ENCODE measurements at places on chromosomes 13 and 19.

DNA sequence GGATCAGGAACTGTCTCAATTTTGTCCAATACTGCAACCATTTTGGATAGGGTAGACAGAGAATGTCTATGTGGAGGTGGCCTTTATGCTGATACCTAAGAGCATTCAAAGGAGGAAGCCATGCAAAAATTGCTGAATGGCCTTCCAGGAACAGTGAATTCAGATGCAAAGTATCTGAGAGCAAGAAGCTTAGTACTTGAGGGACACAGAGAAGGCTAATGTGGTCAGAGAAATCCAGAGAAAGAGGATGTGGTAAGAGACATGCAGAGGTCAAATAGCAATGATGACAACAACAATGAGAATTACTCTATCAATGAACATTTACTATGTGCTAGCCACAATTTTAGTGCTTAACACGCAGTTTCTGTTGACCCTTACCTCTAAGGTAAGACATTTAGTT is 785.6 kb upstream of the KLHL1 start:
- DNase-seq: no peak

GRCh38 chr13:45303026-45303425 is 38.0 kb downstream of the TPT1 start:
- no peak for DNase-seq

GRCh38 chr19:19040417-19040816 is 7.0 kb downstream of the ARMC6 start:
- no peak for DNase-seq

DNA sequence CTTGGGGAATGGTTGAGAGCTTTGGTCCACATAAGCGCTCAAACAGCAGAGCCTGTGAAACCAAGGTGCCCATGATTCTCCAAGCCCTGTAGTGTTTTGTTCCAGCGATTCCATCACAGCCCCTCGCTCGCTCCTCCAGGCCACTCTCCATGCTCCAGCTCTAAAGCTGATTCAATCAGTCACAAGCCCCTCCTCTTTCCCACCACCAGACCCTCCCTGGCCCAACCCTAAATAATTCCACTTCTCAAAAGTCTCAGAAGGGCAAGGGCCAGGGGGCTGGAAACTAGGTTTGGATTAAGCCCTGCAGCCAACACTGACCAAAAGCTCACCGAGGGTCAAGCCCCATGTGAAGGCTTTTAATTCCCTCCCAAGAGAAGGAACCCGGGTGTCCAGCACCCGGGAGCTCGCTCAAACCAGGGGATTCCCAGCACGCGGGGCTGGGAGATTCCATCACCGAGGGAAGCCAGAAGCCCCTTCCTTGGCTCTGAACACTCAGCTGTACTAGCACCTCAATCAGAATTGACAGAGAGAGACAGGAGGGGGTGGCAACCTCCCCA is 1.5 kb downstream of the ZNF296 start:
- no peak for DNase-seq

DNA sequence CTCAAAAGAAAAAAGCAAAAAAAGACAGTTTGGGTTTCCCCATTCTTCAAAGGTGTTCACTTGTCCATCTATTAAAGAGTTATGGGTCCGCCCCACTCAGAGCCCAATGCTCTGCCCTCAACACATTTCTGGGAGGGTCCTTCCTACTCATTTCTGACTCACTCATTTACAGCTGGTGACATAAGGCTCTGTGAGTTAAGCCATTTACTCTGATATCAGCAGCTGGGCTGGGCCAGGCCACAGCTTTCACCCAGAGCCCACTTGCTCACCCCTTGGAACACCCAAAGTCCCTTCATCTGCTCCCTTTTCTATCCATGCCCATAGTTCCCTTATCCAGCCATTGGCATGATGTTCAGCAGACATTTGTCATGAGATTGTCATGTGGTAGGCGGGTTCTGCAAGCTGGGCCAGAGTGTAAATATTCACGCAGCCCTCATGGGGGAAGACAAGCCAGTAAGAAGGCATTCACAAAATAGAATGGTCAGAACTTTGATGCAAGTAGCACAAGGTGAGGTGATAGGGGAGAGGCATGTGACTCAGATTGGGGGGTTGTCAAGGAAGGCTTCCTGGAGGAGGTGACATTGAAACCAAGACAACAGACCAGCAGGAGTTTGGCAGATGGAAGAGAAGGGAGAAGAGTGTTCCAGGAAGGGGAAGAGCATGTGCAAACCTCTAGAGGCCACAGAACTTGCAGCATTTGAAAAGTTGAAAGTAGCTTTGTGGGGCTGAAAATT is 5.9 kb downstream of the MAST1 start:
- DNase-seq: no peak

GRCh38 chr19:35273686-35274259 is 5.0 kb downstream of the USF2 start:
- DNase-seq: no peak

DNA sequence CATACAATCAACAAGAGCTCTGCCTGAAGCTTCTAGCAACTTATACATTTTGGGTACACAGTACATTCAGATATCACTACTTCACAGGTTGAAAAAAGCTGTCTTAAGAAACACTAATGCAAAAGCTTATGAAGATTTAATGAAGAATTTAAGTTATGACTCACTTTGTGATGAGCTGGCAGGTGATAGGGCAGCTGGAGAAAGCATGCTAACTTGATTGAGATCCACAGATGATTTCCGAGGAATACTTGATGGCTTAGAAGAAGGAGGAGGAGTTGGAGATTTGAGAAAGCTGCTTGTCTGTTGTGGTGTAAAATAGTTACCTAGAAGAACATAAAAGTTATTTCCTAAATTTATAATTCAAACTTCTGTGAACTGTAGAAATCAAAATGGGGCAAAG is 23.3 kb downstream of the EXOSC8 start:
- no peak for DNase-seq

DNA sequence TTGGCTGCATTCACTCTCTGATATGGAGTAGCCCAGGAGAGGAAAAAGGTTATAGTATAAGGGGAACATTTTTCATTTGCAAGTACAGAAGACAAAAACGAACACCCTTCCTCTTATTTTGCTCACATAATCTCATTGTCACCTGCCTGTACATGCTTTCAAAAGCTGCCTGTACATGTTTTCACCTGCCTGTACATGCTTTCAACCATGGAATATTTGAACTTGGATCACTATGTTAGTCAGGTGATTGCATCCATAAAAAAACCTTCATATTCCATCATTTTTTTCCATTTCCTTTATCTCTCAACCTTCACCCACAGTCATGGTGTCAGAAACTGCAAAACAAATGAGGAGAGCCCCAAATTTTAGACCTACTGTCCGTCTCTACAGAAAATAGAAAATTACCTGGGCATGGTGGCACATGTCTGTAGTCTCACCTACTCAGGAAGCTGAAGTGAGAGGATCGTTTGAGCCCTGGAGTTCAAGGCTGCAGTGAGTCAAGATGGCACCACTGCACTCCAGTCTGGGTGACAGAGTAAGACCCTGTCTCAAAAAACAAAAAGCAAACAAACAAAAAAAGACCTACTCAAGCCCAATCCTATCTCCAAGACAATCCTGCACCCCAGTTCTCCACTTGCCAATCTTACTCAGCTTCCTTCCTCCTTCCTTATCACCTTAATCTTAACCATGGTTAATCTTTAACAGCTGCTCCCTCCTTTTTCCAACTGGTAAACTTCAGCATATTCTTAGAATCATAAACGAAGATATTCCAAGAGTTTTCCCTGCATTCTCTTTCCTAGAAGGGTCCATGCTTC is 11.6 kb downstream of the IGFL2 start:
- no peak for DNase-seq

- peak; percentile 22 for DNase-seq
Measured at GRCh38 chr19:18543814-18544475, 572 bp upstream of the FKBP8 start.

DNA sequence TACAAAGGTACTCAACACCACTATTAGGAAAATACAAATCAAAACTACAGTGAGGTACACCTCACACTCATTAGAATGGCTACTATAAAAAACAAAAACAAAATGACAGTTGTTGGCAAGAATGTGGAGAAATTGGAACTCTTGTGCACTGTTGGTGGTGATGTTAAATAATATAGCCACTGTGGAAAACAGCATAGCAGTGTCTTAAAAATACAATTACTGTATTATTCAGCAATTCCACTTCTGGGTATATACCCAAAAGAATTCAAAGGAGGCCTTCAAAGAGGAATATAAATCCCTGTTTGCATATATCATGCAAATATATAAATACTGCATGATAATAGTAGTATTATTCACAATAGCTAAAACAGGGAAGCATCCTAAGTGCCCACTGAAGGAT is 66.8 kb downstream of the CDK8 start:
- DNase-seq: no peak

- DNase-seq: no peak
Measured at GRCh38 chr13:26262156-26262555, 8.2 kb downstream of the CDK8 start.

DNA sequence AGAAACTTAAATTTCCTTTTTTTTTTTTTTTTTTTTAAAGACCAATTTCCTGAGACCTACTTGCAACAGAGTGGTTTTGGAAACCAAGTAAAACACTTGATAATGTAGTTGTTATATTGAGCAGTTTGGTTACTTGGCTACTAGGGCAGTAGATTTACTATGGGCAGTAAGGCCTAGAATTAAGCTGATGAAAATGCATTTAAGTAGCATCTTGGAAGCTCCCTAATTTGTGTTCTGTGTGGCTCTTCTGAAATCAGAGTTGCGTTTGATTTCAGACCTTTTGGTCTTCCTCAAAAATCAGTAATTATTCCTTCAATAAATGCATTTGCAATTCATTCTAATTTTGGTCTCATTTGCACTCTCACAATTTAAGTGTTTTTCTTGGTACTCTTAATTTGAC is 810 bp downstream of the GPR180 start:
- no peak for DNase-seq

DNA sequence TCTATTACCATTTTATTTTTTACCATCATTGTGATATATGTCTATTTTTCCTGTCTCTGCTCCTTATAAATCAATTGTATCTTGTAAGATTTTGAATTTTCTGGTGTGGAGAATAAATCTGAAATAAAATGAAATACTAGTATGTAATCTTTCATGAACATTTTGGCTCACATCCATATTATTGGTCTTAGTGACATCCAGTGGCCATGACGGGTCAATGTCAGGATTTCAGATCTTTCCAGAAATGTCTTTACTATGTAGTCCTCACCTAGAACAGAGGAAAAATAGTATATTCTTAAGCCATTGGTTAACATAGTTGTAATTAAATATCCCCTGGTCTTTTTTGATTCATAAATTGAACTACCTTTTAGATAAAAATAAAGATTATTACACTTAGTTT is 109.8 kb upstream of the GPC6 start:
- DNase-seq: no peak

DNA sequence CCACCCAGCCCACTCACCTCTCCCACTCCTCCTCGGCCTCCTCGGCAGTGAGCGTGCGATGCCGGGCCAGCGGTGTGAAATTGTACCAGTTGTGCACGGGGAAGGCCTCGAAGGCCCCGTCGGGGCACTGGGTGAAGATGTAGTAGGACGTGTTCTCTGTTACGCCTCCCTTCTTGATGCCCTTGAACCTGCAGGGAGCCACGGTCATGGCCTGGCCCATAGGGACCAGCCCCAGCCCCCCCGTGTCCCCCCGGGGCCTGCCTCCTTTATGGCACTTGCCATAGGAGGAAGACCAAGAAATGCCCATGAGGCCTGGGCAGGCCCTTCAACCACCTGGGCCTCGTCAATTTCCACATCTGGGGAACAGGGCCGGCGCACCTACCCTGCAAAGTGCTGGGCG is 5.6 kb downstream of the GTF2F1 start:
- no peak for DNase-seq
